Activated CD4-positive, alpha-beta memory T cell treated with anti-CD3 and anti-CD28 coated beads, Interleukin-2, amount 10 ng/mL, durations not matched to agents 7 days and 5 days (primary cell): ENCODE measurements at places on chromosomes 1 and 21.

DNA sequence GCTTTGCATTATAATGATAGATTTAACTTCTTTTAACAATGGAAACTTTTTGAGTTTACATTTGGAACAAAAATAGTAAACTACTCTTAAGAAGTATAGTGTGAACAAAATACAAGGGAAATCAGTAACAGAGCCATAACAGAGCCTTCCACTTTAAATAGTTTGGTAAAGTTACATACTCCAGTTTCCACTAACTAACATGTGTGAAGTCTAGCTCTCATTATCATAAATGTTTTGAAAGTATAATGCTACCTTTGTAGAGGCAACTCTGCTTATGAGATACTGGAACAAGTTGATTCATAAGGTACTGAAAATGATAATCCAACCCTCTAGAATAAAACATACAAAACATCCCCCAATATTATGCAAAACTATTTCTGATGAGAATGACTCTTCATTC, 1155.1 kb upstream of the ADGRL2 start:
- DNase-seq = no peak

GRCh38 chr1:94416901-94417727, 1.1 kb upstream of the ABCD3 start:
- no peak for DNase-seq

DNA sequence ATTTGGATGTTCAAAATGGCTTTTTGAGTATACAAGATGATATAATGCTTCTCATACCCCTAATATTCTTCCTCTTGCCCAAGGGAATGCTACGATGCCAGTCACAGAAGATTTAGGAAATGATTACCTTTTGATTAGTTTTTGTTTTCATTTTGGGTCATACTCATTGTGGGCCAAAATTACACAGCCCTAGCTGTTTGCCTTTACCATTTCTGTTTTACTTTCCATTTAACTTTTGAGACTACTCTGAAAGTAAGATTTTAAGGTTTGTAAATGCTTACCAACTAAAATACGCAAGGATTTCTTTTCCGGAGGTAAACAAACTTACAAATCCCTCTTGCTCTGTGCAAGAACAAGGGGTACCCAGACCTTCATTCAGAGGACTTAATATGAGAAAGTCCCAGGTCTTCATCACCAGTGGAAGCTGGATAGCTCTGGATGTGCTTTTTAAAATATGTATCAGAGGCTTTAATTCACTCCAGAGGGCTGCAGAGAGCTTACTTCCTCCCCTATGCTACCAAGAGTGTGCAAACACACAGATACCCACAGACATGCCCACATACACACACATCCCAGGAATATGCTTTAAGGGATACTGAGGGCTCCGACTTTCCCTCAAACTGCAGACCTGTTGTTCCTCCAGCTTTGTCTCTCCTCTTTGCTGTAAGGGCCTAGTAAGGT, 631.4 kb downstream of the SMYD3 start:
- no peak for DNase-seq

DNA sequence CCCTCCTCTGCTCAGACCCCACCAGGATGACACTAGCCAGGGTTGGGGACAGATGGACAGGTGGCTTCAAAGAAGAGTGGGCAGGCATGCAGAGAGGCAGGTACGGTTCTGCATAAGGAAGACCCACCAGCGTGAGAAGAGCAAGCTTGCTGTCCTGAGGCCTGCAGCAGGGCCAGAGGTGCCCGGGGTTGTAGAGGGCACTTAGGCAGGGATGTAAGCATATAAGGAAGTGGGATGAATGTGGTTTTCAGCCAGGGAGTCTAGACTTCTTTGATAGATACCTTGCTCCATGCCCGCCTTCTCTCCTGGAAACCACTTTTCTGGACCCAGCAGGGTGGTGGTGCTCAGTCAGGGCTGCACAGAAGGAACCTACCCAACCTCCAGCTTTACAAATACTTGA, 1.4 kb downstream of the TTC39A start:
- DNase-seq = no peak

DNA sequence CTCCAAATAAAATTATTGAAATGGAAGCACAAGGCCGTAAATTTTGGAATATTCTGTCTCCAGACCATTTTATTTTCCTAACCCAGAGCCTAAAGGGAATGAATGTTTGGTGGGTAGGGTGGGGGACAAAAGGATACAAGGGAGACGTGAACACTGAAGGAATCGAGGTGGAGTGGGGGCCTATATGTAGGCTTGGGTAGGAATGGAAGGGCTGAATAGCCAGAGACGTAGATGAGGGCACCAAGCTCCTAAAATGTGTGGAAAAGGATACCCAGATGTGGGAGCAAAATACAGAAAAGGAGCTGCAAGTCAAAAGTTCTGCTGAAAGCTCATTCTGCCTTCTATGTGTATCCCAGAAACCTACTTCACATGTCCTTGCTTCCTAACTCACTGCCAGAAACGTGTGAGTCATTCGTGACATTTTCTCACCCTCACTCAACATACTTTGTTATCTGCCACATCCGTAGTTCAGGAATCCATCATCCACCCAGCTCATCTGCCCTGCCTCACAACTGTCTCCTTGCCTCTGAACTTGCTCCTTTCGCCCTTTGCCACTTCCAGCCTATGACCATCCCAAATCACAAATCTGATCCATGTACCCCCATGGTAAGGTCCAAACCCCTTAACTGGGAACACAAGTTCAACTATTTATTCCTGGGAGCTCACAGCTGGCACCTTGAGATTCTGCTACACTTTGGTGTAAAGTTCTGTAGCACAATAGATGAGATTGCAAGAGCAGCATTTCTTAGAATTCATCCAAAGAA, 84.1 kb upstream of the PRDX6 start:
- DNase-seq = no peak

DNA sequence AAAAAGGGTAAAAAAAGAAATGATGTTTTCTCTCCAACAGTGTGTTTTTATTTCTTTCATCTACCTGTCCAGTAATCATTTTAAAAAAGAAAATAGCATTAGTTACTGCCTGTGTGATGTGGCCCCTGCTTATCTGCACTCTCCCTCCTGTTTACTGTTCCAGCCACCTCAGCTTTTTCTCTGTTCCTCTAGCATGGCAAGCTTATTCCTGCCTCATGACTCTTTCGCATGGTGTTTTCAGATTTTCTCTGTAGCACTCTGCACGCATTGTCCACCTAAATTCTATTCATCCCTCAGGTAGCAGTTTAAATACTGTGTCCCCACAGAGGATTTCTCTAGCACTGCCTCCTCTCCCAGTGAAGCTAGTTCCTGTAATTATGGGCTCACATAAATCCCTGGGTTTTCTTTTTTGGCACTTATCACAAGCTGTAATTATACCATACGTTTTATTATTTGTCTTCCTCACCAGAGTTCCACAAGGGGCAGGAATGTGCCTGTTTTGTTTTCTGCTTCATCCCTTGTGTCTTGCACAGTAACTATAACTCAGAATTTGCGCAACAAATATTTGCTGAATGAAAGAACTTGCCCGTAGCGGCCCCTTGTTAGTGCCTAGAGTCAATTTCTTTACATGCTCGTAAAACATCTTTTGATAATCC, 51.4 kb upstream of the LRIG2 start:
- no peak for DNase-seq

- DNase-seq = no peak
These were observed 29.9 kb downstream of the TTF2 start for GRCh38 chr1:117089996-117090395.

GRCh38 chr1:28062806-28063205, 25.6 kb downstream of the EYA3 start:
- no peak for DNase-seq
